T-helper 9 cell (primary cell): ENCODE measurements at places on chromosomes 4 and X.

GRCh38 chr4:107035819-107036583, at the start of gene DKK2:
Gene DKK2 (minus strand): TSS chr4:107036313. CDS start chr4:107035591, 722 bp downstream.
- no peak for DNase-seq

DNA sequence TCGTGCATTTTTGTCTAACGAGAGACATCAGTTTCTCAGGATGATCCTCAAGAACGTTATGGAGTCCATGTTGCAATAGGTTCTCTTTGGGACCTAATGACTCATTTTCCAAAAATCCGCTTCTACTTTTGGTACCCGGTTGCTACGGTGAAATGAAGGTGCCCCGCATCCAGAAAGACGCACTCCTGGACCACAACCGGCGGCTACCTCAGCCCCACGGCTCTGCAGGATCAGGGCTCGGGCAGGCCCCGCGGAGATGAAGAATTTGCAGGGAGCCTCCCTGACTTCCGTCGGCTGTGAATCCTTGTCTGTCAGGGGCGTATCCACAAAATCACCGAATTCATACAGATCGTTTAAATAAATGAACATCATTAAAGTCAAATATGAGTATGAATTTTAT, 15.6 kb downstream of the GTPBP6 start:
- no peak for DNase-seq

DNA sequence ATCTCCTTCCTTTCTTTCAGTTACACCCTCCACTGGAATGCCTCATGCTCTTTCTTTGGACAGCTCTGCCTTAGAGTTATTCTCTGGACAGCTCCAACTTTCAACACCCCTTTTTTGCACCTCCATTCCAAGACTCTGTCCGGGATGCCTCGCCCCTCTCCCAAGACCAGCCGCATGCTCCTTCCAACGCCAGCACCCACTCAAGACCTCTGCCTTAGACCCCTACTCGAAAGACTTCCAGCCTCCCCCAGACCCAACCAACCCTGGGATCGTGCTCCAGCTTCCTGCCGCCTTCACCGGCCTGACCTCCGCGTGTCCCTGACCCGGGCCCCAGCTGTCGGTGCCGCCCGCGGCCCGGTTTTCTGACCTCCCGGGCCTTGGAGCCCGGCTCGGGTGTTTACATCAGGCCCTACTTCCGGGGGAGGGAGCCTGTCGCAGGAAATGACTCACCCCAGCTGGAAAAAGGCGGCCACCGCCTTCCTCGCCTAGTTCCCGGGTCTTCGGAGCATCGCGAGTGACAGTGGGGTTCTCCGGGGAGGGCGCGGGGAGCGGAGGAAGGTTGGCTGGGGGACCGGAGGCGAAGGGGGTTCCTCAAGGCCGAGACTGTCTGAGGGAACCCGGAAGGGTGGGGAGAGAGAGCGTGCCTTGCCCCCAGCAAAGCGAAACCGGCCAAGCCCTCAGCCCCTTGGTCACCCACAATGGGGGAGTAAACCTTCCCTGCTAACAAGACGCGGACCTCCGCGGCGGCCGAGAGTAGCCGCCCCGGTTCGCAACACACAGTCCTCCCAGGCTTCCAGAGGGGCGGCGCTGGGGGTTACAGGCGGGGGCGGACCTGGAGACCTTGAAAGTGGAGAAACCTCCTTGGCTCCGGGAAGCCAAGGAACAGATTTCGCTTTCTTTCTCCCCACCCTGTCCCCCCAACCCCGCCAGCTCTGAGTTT, at the start of gene WDR45:
TSS of gene WDR45 (minus strand) at position 399 of the 940 bp plus-strand sequence. CDS start 1,792 bp downstream, outside the sequence.
- DNase-seq, result peak; percentile 56

GRCh38 chr4:77669946-77670590, 64.4 kb downstream of the CXCL13 start:
- no peak for DNase-seq

GRCh38 chrX:71105628-71106027, 912 bp downstream of the CXorf65 start:
- DNase-seq, result no peak

DNA sequence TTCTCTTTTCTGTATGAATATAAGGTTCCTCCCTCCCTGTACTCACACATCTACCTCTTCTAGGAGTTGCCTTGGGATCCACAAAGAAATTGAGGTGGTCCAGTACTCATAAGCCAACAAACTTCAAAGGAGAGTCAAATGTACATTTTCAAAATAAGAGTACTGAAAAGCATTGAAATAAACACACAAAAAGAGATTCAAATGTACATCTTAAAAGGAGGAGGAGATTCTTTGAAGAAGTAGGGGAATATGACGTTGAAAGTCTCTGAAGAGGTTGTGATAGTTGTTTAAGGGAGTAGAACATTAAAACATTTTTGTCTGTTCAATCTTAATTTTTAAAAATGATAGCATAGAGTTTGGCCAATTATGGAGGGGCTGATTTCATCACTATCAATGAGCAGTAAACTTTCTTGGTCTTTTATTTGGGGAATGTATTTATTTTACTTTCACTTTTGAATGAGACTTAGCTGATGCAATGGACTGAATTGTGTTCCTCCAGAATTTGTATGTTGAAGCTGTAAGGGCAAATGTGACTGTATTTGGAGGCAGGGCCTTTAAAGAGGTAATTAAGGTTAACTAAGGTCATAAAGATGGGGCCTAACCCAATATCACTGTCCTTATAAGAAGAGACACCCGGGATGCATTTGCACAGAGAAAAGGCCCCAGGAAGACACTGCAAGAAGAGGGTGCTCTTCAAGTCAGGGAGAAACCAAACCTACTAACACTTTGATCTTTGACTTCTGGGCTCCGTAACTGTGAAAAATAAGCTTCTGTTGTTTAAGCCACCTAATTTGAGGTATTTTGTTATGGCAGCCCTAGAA, 226.3 kb upstream of the PGRMC2 start:
- DNase-seq, result no peak

DNA sequence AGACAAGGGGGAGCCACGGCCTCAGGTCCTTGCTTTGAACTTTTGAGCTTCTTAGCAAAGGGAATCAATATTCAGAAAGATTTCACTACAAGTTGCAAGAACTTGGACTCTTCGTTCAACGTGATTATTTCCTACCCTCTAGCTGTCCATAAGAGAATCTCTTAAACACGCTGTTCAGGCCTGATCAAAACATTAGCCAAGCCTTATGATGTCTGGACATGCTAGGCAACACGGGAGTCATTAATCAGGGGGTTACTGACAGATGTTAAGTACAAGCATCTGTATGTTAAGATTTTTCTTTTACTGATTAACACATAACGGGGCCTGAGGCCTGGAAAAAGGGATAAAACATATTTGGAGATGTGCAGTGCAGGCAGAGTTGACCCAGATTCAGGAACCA, 138.9 kb upstream of the IL1RAPL2 start:
- DNase-seq, result no peak

DNA sequence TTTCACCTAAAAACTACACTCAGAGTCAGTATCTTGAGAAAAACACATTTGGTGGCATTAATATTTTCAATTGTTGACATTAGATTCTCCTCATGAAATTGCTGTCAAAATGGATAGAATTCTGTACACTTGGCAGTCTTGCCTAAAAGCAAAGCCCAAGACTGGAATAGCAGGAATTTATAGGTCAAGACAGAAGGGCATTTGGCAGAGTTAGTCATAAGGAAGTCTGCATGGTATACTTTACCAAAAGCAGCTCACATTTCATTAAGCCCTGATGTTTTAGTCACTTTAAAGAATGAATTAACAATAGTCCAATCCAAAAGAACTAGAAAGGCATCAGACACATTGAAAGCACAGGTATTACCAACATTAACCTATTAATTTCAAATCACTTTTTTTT, 7.1 kb downstream of the CCDC160 start:
- DNase-seq, result no peak

DNA sequence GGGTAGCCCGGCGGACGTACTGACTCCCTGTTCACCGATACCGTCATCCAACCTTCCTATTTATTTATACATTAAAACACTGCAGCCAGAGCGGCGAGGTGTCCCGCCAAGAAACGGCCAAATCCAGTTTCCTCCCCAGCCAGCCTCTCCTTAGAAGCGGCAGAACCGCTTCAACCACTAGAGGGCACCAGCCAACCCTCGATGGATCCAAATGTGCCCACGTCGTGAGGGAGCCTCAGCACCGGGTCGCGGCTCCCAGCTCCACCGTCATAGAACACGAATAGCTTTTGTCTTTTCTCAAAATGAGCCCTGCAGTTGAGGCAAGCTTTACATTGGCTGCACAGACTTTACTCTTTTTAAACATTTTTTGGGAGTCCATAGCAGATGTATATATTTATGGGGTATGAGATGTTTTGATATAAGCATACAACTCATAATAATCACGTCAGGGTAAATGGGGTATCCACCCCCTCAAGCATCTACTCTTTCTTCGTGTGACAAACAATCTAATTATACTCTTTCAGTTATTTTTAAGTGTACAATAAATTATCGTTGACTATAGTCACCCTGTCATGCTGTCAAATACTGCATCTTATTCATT, 13.0 kb upstream of the HELT start:
- DNase-seq, result peak; percentile 65

- DNase-seq, result no peak
Observed at GRCh38 chrX:3216581-3217180, 129.8 kb downstream of the MXRA5 start.

DNA sequence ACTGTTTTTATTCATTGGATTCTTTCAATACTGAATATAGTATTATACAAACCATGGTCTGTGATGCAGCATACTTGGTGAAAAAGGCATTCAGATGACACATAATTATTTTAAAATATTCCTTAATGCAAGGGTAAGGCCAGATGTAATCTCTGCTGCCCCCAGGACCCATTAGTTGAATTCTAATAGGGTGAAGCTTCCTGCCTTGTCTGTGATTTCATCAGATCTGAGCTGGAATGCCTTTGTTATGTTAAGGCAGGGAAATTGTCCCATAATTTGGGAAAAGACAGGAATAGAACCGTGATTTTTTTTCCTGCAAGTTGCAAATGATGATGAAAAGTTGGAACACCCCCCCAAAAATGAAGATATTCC, 26.1 kb downstream of the ZRSR2 start:
- DNase-seq, result no peak

DNA sequence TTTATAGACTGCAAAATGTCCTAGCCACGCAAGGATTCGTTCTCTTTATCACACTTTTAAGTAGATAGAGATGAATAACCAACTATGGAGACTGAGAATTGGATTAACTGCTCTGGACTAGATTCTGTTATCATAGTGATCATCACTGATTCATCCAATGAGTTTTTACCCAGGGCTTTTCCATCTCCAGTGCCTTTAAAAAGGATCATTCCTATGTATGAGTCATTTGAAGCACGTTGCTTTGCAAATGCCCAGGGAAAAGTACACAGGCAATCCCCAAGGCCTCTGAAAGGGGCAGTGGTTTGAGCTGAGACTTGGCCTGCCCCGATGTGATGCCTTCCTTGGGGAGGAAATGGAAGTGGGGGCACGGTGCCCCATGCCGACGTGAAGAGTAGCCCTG, 122.7 kb upstream of the PSAPL1 start:
- no peak for DNase-seq

DNA sequence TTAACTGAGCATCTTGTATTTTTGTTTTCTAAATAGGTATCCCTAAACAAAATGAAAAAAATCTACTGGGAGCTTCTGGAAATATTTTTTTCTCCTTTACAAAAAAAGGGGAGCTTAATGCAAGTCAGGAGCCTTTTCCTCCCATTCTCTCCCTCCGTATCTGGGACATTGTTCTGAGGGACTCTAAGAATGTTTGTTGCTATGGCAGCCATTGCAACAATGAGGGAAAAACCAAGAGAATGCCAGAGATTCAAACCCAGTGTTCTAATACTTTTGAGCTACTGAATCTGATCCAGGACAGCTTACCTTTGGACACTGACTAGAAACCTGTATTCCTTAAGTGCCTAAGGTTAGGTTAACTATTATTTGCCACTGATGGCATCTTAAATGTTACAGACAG, 485.7 kb upstream of the HS3ST1 start:
- no peak for DNase-seq

- no peak for DNase-seq
Observed at GRCh38 chrX:35919536-35920309, at the start of gene CFAP47. Gene CFAP47 (plus strand): TSS chrX:35919734. CDS start chrX:35919800, 66 bp downstream.

GRCh38 chrX:19462231-19462630, 53.1 kb downstream of the MAP3K15 start:
- no peak for DNase-seq

GRCh38 chr4:4271912-4272311, 18.0 kb downstream of the LYAR start:
- DNase-seq, result no peak

GRCh38 chr4:36024901-36025660, 219.2 kb downstream of the ARAP2 start:
- no peak for DNase-seq

GRCh38 chr4:172950990-172951389, 217.6 kb upstream of the GALNT7 start:
- DNase-seq, result no peak

- no peak for DNase-seq
Observed at GRCh38 chrX:121455890-121456289, 408.5 kb downstream of the GLUD2 start.

DNA sequence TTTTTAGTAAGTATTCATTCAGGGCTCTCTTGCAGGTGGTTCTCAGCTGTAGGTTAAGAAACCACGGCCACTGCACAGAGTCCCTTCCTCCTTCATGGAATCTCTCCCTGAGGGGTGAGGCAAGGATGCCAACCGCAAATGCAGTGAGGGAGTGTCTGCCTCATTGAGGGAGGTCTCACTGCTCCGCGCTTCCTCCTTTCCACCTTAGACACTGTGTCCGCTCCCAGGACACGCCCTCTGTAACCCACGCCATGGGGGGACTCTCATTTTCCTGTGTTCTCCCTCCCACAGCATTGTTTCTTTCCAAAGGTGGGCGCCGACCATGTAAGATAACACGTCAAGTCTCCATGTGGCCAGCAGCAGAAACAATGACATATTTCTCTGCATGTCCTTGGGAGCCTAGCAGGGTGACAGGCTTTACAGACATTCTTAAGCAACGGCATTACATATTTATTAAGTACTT, 63.2 kb downstream of the SEPSECS start:
- no peak for DNase-seq

DNA sequence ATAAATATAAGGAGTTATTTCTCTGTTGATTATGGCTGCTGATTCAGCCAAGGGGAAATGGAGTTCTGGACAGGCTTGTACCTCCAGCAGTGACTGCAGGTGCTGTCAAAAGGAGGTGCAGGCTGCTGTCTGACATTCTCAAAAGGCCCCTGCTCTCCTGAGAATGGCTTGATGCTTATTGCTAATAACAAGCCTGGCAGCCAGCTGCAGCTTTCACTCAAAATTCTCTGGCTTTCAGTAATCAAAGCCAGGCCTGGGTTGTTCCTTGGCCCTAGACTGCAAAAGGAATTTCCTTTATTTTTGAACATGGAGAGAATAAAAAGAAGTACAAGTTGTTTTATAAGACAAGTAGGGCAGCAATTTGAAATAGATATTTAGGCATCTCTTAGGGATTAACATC, 575.9 kb downstream of the MID1IP1 start:
- DNase-seq, result no peak

DNA sequence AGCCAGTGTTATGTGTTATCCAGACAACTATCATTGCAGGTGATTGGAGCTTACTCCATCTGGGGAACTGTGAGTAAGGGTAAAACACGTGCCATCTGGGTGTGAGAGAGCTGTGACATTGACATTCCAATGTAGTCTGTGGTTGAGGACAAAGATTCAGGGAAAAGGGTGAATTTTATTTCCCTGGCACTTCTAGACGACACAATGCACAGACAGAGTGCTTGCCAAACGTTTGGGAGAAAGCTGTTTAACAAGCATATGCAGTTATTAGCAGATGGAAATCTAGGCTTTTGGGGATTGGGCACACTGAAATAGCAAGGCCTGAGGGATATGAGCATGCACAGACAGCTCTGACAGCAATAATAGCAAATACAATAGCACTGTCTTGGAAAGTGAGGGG, 21.3 kb upstream of the CTSO start:
- no peak for DNase-seq
